Stimulated activated naive CD4-positive, alpha-beta T cell treated with Interleukin-2 at 50 U/mL for 16 hours (primary cell): ENCODE measurements at places on chromosomes 3 and 15.

DNA sequence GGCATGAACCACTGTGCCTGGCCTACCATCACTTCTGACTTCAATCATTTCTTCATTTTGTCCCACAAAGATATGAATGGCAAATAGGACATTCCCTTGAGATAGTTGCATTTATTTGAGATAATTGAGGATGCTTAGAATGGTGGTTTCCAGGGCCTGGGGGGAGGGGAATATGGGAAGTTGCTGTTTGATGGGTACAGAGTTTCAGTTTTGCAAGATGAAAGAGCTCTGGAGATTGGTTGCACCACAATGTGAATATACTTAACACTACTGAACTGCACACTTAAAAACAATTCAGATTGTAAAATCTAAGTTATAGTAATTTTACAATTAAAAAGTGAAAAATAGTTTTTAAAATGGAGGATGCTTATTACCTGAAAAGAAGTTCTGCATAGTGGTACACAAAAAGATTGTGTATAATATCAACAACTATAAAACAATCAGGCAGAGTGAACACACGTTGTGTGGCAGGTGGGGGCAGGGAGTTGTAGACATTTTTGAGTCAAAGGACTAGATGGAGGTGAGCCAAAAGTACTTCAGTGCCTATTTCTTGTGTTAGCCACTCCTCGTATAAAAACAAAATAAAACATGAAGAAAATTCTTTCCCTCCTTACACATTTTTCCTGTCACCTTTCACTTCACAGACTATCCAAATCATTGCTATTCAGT, 18.5 kb upstream of the RIOX2 start:
- no peak for DNase-seq

- DNase-seq, result no peak
Observed at GRCh38 chr15:27448986-27449385, 478.0 kb downstream of the GABRG3 start.

DNA sequence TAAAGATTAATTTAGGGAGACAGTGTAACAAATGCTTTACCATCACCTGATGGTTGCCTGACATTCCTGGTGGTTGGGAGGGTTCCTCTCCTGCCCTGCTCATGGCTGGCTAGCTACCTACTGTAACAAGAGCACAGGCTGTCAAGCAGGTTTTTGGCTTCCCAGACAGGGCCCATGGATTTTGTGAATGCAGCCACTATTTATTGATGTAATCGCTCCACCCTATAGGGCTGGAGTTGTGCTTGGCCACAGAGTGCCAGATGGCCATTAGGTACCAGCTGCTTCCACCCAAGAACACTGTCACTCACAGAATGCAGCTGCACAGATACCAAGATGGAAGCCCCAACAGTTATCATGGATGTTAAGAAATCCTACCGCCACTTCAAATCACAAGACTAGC, 31.0 kb upstream of the KLHL25 start:
- no peak for DNase-seq

DNA sequence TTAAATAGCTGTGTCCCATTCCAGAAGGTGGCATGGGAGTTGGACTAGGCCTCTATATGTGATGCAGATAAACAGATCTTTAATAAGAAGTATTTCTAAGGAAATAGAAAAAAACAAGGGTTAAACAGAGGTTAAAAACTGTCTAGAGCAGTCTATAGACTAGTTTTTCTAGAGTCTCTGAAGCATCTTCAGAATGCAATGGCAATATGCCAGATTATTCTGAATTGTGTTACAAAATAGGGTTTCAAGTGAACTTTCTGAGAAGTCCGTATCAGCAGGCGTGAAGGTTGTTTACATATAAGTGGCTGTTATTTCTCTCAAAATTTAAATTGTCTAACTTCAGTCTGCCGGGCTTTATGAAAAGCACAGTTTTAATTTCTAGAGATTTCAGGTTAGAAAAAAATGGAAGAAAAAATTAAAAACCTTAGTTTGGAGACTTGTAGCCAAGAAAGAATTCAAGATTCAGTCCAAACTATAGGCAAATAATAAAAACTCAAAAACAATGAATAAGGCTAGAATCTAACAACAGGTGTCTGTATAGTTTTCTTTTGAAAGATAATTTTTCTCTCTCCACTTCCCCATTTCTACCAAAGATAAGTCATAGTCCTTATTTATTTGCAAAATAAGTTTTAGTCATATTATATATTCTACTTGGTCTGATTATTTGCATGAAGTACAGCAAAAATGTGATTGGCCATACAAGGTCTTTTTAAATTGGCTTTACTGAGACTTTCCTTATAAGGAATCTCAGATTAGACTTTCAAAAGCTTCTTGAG, 55.2 kb downstream of the OSTN start:
- no peak for DNase-seq

DNA sequence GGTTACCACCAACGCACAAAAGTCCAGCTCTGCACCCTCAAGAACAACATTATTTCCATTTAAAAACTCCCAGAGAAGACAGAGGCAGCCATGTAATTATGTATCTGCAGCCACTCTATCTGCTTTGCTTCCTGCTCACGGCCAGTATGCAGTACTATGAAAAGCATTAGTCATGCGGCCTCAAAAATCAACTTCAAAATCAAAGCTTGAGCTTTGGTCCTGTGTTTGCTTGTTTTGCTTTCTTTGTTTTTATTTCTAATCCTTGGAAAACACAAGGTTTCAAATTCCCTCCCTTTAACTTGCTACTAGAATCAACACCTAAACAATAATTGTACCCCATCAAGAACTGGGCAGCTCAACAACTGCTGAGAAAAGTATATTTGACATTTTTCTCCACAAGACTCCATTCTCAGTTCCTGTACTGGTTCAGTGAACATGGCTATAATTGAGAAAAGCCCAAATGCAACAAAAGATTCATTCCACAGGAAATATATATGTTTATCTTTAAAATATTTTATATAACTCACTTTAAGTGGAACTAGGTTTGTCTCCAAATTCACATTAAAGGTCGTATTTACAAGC, 37.6 kb downstream of the GBE1 start:
- no peak for DNase-seq

DNA sequence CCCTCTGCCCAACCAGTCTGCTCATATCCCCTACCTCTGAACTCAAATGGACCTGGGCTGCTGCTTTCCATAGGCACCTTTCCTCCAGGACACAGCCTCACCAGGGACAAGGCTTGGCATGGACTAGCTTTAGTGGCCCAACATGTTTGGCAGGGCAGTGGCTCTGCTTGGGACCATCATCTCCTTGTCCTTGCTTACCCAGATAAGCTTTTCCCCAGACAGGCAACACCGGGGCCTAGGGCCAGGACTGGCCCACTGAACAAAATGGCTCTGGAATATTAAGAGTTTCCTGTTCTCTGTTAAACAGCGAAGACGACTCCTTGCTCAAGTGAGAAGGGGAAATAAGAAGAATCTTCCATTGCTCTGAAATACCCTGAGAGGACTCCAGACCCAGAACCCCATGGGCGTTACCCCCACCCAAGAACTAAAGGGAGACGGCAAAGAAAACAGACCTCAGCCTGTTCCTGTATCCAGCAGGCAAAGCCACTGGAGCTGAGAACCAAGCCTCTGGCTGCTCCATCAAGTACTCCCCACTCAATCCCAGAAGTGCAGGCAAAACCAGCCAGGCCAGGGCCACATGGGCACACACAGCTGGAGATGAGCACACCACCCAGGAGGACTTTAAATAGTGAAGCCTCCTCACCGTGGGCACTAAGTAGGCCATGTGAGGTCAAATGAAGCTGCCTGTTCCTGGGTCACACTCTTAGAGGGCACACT, 45.5 kb downstream of the CTNNB1 start:
- DNase-seq, result no peak

GRCh38 chr15:101664303-101664913, 12.2 kb upstream of the TM2D3 start:
- no peak for DNase-seq

DNA sequence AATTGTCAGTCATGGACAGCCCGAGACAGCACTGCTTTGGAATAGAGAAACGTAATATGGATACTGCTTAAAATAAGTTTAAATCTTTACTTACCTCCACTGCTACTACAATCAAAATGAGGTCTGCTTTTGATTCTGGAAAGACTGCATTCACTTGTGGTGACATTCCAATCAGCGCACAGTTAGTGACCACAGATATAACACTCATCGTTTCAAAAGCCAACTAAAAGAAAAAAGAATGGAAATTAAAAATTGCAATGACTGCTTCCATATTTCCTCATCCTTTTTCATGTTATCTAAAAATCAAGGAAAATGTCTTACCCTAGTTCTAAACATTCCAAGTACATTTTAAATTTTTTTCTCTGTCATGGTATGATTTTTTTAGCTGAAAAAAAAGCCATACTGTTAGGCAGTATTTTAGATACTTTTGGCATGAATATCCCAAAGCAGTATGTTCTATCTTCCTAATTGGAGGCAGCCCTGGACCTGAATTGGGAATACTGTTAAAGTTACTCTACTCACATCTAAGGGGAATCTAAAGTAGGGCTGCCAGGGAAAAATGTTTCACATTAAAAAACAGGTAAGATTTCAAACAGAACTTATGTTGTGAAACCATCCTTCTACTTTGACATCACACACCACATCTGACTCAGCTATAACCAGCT, 72.1 kb downstream of the ANO10 start:
- DNase-seq, result no peak

DNA sequence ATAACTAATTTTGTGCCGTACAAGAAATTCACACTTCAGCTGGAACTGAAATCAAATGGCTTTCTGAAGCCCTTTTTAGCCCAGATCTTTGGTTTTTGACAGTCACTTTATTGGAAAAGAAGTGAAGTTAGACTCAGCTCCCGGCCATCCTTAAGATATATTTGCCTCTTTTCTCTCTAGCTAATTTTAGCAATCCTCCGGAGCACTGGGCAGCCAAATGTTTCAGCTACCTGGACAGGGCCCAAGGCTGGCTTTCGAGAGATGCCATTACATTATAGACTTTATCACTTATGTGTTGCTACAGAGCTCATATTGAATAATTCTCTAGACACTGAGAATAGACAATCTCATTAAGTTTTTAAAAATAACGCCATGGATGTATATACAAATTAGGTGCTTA, 28.5 kb upstream of the RPL39L start:
- no peak for DNase-seq

- no peak for DNase-seq
Observed at GRCh38 chr15:67564968-67565345, 22.5 kb downstream of the MAP2K5 start.

- no peak for DNase-seq
Observed at GRCh38 chr3:55468251-55468650, 18.9 kb downstream of the WNT5A start.

DNA sequence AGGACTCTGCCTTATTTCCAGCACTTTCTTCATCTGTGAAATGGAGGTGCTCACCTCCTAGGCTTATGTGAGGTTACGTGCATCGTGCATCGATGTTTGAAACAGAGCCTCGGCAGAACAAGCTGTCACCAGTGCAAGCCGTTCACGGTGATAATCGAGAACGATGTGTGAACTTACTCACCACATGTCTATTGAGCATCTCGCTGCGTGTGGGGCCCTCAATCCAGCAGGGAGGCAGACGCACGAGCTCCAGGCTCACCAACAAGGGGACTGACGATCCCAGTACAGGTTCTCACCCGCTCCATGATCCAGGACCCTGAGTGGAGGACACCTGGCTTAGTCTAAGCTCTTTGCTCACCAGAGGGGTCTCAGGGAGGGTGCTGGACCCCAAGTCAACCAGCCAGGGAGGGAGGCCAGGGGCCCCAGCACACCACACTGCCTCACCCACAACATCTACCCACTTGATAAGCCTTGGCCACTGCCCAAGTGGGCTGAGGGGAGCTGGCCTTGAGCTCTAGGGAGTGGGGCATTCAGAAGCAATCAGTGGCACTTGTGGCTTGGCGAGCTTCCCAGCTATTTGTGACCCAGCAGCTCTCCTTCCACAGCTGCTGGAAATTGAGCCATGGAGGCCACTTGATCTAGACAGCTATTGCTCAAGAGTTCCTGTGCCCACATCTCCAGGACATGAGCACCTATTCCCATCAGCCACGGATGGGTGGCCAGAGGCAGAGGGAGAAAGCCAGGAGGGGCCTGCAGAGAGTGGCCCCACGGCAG, 34.4 kb upstream of the SLC6A1 start:
- no peak for DNase-seq

- DNase-seq, result no peak
Observed at GRCh38 chr3:127339928-127340861, 52.3 kb upstream of the PRR20G start.

DNA sequence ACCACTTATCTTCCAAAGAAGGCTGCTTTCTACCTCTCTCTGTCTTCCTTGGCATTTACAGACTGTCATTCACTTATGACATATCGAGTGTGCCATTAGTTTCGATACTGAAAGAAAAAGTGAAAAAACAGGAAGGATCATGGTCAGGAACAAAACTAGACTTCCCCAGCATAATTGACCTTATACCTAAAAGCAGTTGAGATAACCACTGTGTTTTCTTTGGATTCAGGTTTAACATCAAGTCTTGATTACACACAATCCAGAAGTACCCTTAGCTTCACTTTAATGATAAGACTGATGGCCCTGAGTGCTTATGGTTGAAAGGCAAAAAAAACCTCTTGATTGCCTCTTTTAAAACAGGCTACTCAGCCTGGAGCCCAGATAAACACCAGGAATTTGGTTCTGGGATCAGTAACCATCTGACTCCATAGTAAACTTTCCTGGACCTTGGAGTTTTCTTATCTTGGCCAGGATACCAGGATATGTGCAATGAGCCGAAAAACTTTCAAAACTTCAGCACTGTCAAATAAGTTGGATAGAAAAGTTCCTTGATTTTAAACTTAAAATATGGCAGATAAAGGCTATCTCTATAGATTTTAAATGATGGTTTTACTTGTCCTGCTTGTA, 5.0 kb upstream of the UACA start:
- no peak for DNase-seq

GRCh38 chr3:159378396-159379194, 576.7 kb downstream of the MFSD1 start:
- DNase-seq, result no peak

- no peak for DNase-seq
Observed at GRCh38 chr3:111362381-111363009, 179.5 kb upstream of the CD96 start.

- no peak for DNase-seq
Observed at GRCh38 chr15:68217341-68217740, 12.2 kb downstream of the CLN6 start.

GRCh38 chr3:78183906-78184599, 1144.2 kb downstream of the ROBO2 start:
- DNase-seq, result no peak

DNA sequence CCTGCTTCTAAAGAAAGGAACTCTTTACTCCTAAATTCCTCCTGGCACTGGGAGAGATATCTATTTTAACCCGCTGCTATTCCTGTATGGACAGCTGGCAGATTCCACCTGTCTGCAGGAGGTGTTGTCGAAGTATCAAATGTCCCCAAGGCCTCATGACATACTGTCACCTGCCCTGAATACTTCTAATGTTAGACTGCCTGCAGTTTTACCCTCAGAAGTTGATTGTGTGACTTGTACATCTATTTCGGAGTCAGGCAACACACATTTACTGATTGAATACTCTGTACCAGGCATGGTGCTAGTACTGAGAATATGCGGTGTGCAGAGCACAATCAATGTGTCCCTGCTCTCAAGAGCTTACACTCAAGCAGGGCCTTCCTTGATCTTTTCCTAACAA, 38.6 kb downstream of the PDZRN3 start:
- no peak for DNase-seq

GRCh38 chr3:187567021-187567420, 103.2 kb downstream of the SST start:
- no peak for DNase-seq
